Stimulated activated CD8-positive, alpha-beta memory T cell treated with anti-CD3 and anti-CD28 coated beads, Interleukin-7, amount 100 ng/mL, for 1 hour (primary cell): ENCODE measurements at places on chromosomes 7 and 10.

GRCh38 chr7:36045326-36045725 lies 107.7 kb upstream of the EEPD1 start:
- DNase-seq: no peak

DNA sequence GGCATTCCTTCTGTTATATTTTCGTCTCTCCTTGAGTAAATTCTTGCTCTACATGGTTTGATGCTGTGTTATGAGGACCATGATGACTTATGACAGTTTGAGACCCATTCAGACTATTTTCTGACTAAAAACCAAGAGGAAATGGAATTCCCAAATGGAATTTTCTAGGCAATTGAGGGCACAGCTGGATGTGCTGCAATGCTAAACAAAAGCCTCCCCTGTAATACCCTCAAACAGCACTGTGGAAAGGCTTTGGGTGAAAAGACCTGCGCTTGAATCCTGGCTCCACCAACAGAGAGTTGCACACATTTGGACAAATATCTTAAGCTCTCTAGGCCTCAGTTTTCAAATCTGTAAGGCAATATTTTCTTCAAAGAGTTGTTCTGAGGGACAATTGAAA lies 129.1 kb downstream of the PRKG1 start:
- DNase-seq: no peak

- DNase-seq: no peak
Measured at GRCh38 chr7:121113288-121113687, 124.8 kb downstream of the CPED1 start.

GRCh38 chr10:132554053-132554990 lies 16.7 kb downstream of the INPP5A start:
- DNase-seq: no peak

- no peak for DNase-seq
Measured at GRCh38 chr10:15365692-15366091, 5.4 kb downstream of the FAM171A1 start.

- no peak for DNase-seq
Measured at GRCh38 chr7:17624379-17624778, 315.9 kb downstream of the SNX13 start.
